Stimulated activated CD4-positive, alpha-beta T cell treated with anti-CD3 and anti-CD28 coated beads, TNF-alpha, amount 100 ng/mL, for 24 hours (primary cell): ENCODE measurements at places on chromosomes 6 and 20.

DNA sequence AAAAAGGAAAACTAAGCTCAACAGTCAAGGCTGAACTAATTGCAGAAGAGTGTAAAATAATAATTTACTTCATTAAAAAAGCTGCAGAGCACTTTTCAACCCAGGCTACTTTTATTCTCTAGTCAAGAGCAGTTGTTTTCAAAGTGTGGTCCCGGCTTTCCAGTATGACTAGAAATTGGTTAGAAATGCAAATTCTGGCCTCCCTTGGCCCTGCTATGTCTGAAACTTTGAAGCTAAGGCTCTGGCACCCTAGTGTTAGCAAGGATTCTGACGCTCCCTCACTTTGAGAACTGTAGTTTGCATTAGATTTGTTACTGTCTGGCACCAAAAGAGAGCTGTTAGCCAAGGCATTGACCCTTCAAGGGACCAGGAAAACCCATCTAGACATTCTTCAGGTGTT lies 9.5 kb upstream of the NXT1 start:
- no peak for DNase-seq

DNA sequence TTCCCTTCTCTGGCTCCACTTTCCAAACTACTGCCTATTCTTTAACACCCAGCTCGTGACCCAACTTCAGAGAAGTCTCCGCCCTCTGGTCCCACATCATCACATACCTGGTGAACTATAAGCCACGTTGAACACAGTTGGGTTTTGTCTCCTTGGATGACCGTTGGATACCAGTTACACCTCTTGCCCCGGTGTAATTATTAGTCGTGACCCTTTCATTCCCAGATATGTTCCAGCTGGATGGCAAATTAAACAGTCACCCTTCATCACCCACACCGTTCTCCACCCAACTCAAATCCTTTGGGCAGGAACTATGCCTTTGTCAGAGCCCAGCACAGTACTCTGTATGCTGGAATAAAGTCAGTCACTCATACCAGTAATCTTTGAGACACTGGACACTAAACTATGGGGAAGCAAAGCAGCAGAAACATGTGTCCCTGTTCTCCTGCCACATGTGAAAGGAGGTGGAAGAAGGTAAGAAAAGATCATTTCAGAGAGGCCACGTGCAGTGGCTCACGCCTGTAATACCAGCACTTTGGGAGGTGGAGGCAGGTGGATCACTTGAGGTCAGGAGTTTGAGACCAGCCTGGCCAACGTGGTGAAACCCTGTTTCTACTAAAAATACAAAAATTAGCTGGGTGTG lies 22.5 kb downstream of the PLAGL2 start:
- no peak for DNase-seq

DNA sequence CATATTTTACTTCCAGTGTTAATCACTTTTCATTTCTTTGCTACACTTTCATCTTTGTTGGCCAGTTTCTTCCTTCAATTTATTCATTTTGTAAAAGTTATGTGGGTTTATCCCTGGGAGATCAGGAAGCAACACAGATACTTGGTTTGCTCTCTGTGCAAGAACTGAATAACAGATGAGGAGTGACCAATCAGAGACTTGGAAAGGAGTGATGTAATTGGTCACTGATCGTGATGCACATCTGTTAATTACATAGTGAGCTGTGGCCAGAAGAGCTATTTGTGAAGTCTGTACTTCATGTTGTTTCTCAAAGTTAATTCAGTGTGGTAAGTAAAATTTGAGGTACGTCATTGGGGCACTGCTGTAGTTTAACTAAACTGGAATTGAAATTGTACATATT lies 21.3 kb downstream of the ANKRD6 start:
- no peak for DNase-seq

GRCh38 chr6:153143200-153143599 lies 12.1 kb upstream of the RGS17 start:
- DNase-seq, result no peak

DNA sequence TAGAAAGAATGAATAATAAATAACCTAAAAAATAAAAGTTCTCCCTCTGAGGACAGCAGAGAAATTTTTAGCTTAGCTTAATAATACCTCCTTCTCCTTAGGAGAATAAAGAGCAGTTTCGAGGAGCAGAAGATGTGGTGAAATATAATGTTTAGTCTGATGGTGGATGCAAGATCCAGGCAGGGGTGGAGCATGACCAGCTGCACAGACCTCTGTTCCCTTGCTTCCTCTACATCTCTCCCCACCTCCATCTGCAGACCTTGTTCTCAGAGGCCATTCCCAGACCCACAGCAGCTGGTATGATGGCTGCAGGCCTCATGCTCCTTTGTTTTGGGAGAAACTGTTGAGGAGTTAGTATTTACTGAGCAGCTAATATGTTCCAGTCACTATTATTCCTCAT lies 1.5 kb downstream of the BTN3A2 start:
- DNase-seq, result no peak

DNA sequence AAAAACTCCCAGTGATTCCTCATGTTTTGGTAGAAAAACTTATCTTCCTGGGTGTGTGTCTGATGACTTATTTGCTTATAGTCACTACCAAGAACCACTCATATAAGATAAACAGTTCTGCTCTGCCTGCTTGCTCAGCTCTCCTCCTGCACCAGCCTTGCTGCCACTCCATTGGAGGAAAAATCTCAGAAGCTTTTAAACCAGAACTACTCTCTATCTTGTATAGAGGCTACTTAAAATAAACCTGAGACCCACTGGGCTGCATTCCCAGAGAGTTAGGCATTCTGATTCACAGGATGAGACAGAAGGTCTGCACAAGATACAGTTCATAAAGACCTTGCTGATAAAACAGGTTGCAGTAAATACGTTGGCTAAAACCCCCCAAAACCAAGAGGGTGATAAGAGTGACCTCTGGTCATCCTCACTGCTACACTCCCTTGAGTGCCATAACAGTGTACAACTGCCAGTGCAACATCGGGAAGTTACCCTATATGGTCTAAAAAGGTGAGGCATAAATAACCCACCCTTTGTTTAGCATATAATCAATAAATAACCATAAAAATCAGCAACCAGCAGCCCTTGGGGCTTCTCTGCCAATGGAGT lies 728.3 kb downstream of the EPHA7 start:
- no peak for DNase-seq
